Activated CD4-positive, alpha-beta T cell treated with anti-CD3 and anti-CD28 coated beads, Interleukin-2, amount 10 ng/mL, durations not matched to agents 24 days and 14 days (primary cell): ENCODE measurements at places on chromosomes 13 and 19. TPM values are rescaled to one million over a fixed set of nuclear protein-coding genes. Genes with fewer than 3 reads are reported as not detected.

Gene LILRB5
- not detected in 2 replicates for total RNA-seq

Gene CALR3
- total RNA-seq, result not detected in 2 replicates

Gene DMKN
- not detected in 2 replicates for total RNA-seq

Gene ZNF28
- 18.0 TPM in 2 replicates for total RNA-seq

Gene GGACT
- total RNA-seq, result 4.4 and 5.9 TPM in 2 replicates
